ENCODE measurements at places on chromosomes 6 and 20.

DNA sequence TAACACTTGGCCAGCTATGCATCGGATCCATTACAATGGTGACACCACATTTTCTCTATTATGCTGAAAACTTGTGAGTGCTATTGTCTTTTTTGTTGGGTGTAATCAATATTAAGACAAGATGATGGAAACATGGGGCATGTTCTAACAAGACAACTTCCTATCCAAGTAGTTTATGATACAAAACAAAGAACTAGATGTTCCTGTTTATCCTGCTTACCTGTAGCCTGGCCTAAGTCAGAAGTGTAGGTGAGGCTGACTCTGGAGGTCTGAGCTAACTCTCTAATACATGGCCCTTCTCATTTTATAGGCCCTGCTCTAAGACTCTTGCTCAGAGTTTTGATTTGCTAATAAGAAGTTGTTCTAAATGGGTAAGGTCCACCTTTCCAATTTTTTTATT lies 242.4 kb upstream of the STXBP5 start:
- DNase-seq: no peak

- DNase-seq: no peak
Observed at GRCh38 chr6:24918641-24919055, 17.1 kb downstream of the RIPOR2 start.

- no peak for DNase-seq
Observed at GRCh38 chr6:100730001-100730980, 150.8 kb downstream of the ASCC3 start.

GRCh38 chr20:1702855-1703254 lies 45.3 kb upstream of the SIRPG start:
- no peak for DNase-seq

GRCh38 chr6:10453596-10453995 lies 38.7 kb upstream of the TFAP2A start:
- DNase-seq: no peak

GRCh38 chr6:94278146-94278545 lies 858.8 kb upstream of the EPHA7 start:
- DNase-seq: no peak

DNA sequence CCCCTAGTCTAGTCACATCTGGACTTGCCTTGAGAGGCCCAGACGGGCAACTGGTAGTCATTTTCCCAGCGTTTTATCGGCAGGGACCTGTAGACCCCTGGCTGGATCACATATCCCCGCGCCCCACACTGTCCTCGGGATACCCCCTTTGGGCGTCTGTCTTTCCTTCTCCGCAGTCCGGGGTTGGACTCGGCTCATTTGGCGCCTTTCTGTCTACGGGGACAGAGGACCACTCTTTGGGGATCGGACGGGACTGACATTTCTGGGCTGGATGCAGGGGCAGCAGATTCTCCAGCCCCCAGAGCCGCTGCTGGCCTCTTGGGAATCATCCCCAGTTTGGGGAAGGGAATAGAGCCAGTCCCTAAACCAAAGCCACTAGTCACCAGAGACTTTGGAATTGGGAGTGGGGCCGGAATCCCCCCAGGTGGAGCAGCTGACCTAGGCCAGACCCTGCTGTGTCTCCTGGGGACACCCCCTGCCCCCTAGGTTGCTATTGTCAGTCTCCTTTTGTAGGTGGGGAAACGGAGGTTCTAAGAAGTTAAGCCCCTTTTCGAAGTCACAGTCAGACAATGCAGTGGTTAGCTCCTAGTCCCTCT lies 734 bp downstream of the FAM110A start:
- DNase-seq: no peak

DNA sequence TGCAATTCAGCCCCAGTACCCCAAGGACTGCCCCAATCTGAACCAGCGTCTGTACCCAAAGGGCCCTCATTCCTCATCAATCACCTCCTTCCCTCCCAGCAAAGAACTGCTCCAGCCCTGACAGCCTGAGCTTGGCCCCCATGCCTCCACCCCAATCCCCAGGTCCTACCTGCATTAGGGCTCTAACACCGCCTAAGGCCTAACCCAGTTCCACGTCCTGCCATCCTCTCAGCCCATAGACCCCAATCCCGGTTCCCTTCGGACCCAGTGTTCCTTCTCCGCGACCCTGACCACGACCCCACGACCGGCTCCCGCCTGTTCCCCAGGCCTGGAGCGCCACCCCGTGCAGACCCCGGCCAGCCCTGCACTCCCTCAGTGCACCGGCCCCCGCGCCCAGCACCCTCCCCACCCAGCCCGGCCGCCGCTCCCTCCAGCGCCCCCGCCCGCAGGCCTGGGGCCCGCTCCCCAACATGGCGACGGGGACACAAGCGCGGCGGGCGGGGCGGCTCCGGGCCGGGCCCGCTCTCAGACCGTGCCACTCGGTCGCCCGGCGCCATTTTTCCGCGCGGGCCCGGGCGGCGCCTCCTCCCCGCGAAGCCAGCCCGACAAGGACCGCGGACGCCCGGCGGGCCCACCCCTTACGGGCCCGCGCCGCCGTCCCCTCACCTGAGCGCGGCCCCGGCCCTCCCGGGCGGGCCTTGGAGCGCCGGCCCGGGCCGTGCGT lies 483 bp downstream of the NCOA6 start:
- DNase-seq: no peak

DNA sequence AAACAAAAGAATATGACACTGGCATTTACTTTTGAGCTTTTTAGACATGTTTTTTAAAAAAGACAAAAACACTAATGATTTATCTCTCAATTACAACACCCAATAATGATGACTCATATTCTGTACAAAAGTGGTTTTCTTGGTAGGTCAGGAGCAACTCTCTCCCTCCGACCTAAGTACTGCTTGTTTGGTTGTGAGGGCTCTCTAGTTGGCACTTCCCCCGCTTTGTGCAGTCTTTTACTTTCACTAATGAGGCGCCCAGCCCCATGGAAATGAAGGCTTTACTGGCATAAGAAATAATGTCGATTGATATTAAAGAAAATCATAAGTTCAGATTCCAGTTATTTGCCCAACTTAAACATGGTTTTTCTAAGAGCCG lies 1.3 kb downstream of the KPNA5 start:
- DNase-seq: no peak

- DNase-seq: no peak
Observed at GRCh38 chr6:20033697-20034407, 178.4 kb downstream of the MBOAT1 start.

- no peak for DNase-seq
Observed at GRCh38 chr6:33720998-33721397, 9.5 kb upstream of the UQCC2 start.

DNA sequence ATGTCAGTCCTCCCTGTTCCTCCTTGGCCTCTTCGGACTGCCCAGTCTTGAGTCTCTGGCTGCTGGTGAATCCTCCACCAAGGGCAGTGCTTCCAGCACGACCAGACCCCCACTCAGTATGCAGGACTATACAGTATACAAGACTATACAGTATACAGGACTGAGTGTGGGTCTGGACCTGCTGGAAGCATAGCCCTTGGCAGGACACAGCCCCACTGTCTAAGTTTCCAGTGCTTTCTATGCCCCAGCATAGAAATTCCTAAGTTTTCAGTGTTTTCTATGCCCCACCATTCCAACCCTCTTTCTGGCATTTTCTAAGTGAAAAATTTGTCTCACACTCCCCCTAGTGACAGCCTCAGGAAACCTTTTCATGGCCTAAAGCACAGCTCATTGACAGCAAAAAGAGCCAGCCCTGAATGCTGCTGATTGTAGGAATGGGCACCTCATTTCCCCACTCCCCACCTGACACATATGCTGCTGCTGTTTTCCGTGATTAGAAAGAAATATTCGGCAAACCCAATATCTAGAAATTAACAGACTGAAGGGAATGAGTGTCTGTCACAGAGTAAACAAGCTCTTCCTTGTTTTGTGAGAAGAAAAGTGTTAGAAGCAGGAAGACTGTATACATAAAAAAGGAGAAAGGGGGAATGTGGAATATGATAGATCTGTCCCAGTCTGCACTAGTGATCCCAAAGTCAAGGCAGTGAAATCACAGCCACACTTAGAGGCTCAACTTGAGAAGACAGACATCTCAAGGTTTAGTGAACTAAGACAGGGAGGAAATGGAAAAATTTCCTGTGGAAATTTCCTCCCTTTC lies 206.9 kb downstream of the IBTK start:
- DNase-seq: no peak

DNA sequence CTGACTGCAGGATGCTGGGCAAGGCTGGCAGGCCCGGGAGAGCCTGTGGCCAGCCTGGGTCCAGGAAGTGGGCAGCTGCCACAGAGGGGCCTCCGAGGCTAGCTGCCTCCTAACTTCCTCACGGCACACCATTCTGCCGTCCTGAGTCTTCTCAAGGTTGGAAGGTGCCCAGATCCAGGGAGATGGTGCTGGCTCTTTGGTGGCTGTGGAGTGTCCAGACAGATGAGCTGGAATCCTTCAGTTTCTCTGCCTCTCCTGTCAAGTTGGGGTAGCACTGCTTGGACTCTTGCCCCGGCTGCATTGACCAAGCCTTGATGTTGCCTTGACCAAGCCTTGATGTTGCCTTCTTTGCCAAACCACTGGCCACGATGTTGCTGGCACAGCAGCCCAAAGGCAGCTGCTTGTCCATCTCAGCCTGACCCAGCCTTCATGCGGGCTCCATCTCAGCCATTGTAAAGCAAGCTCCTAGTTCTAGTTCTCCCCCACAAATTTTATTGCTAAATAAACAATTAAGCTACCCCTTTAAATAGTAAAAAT lies 75.1 kb upstream of the AFDN start:
- no peak for DNase-seq

- DNase-seq: no peak
Observed at GRCh38 chr20:48403167-48403761, 424.5 kb downstream of the PREX1 start.

GRCh38 chr6:79894939-79895338 lies 52.4 kb downstream of the ELOVL4 start:
- DNase-seq: no peak

GRCh38 chr6:142740449-142740848 lies 204.5 kb downstream of the HIVEP2 start:
- DNase-seq: peak; percentile 51

DNA sequence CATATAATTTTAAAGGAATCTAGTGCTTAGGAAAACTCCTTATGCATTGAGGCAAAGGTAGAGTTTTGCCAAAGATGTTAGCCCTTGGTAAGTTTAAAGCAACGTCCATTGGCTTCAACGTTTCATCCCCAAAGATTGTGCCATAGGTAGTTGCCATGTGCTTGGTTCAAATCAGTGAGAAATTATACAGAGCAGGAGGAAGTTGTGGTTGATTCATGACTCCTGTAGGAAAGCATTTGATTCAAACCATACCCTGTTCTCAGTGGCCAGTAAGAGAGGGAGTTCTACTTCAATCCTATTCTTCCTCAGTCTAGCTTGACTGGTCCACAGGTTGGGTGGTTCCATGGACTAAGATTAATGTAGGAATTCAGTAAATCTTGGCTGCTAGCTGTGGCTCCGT lies 535.6 kb downstream of the QKI start:
- DNase-seq: no peak

GRCh38 chr6:35264550-35265274 lies 5.2 kb downstream of the ZNF76 start:
- no peak for DNase-seq

DNA sequence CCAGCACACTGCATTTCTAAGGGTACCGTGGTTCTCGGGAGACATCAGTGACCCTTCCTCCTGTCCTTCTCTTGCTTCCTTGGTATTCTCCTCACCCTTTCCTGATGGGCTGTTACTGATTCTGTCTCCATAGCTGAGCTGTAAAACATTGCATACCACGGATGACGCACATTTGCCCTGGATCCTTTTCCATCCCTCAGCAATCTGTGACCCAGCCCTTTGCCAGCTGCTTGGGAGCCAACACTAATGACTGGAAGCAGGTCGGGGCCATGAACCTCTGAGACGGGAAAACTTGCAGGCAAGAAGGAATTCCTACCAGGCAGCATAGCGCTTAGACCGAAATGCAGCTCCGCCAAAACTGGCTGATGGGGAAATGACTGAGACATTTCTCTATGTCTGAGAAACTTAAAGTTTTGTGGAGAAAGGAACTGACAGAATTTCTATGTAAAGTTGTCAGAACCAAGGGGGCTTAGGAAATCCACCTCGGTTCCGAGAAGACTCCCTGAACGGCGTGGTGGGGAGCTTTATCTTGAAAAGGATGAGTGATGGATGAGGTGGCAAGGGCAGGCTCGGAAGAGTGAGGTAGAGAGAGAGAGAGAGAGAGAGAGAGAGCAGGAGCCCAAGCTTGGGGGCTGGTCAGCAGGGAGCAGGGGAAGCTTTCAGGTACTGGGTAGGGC lies 19.2 kb downstream of the TUBB2B start:
- DNase-seq: peak; percentile 94

GRCh38 chr6:150261997-150262697 lies 106.7 kb upstream of the IYD start:
- DNase-seq: no peak

GRCh38 chr6:127582777-127583462 lies 5.9 kb downstream of the C6orf58 start:
- peak; percentile 27 for DNase-seq

- no peak for DNase-seq
Observed at GRCh38 chr6:129050086-129050485, 167.1 kb downstream of the LAMA2 start.

GRCh38 chr6:100892693-100893092 lies 11.6 kb upstream of the ASCC3 start:
- no peak for DNase-seq

DNA sequence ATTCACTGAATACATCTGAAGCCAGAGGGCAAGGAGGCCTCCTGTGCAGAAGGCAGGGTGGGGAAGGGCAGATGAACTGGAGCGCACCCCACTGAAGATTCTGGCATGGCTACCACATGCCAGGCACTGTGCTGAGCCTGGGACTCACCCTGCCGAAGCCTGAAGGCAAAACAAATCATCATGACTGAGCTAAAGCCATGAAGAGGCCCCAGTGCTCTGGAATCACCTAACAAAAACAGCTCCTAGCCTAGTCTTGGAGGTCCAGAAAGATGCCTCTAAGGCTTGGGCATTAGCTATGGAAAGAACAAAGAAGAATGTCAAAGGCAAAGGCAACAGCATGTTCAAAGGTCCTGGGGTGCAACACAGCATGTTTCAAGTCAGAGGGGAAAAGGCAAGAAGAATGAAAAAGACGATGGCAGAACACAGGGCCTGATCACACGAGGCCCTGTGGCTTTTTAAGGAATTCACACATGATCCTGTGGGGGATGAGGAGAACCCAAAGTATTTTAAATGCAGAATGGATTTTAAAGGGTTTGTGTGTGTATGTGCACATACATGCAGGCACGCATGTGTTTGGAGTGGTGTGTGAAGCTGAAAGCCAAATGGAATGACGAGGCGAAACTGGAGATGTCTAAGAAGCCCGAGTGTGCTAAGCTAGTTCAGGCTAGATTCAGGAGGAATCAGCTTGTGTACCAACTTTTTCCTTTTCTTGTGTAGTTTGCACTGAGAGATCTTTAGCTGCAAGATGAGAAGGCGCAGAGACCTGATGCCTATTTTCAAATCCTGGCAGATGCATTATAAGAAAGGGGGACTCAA lies 261.4 kb downstream of the ZNF217 start:
- DNase-seq: no peak

- no peak for DNase-seq
Observed at GRCh38 chr6:101393251-101393828, at the start of gene GRIK2. Gene GRIK2, plus strand, starts transcription at chr6:101393708.

GRCh38 chr20:25042531-25043498 lies 15.1 kb downstream of the ACSS1 start:
- no peak for DNase-seq

Data from BJ (cell line).